Stimulated activated memory B cell treated with anti-CD40 and anti-IgM and Interleukin-4, amounts not matched to agents 10 μg/mL and 1 μg/mL and 100 μg/mL, for 72 hours (primary cell): ENCODE measurements at places on chromosomes 13 and 19.
A peak's percentile ranks its signal among the peaks of the same experiment; 100 is the strongest.

- no peak for ATAC-seq
These were observed 5.6 kb downstream of the CACTIN start for GRCh38 chr19:3620817-3621547.

- no peak for ATAC-seq
These were observed 171.8 kb downstream of the STK24 start for GRCh38 chr13:98405107-98405571.

GRCh38 chr19:3608079-3608641 lies 1.5 kb upstream of the TBXA2R start:
- no peak for ATAC-seq

DNA sequence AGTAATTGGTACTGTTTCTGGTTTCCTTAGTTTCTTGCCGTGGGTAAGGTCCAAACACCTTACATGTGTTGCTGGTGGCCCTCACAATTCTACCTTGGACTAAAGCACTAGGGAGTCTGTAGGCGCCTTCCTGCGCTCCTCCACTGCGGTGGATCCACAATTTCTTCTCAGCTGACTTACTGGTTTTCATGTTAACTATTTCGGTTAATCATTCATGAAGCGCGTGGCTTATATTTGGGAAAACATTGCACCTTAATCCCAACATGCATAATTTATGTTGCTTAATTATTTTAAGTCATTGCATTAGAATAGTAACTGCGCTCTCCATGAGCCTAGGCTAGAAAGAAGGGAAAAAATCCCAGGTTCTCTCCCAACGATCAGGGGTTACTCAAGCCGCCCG lies 37.7 kb downstream of the ARHGEF7 start:
- no peak for ATAC-seq

- ATAC-seq, result no peak
These were observed 82.7 kb upstream of the SLC15A1 start for GRCh38 chr13:98835156-98835555.

DNA sequence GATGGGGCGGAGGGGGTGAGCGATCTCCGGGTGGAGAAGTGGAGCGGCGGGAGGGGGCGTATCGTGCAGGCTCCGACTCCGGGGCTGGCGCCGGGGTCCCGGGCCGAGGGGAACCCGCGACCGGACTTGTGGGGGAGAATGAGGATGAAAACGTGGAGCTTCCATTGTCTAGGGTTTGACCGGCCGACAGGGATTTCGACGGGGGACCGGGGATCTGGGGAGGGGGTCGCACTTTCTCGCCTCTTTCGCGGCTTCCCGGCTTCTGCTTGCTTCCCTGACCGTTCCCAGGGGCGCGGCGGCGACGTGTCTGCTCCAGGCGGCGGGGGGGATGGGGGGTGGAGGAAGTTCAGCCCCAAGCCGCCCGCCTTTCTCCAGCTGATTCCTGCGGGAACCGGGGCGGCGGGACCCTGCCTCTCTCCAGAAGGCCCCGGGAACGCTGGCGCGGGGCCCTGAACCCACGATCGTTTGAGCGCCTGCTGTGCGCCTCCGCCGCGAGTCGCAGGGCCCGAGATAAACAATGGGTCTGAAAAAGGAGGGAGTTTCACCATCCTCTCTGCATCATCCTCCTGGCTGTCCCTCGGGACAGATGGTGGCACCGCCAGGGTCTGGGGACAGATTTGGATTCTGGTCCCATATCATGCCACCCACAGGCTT lies 790 bp downstream of the TPM4 start:
- no peak for ATAC-seq

GRCh38 chr19:6707658-6708018 lies 12.8 kb downstream of the C3 start:
- ATAC-seq, result no peak

- peak; percentile 80 for ATAC-seq
These were observed 3.7 kb upstream of the FCER2 start for GRCh38 chr19:7705387-7706187.
